G401 (cell line): ENCODE measurements at places on chromosomes 16 and 17. TPM values are rescaled to one million over a fixed set of nuclear protein-coding genes. Genes with fewer than 3 reads are reported as not detected.

DNA sequence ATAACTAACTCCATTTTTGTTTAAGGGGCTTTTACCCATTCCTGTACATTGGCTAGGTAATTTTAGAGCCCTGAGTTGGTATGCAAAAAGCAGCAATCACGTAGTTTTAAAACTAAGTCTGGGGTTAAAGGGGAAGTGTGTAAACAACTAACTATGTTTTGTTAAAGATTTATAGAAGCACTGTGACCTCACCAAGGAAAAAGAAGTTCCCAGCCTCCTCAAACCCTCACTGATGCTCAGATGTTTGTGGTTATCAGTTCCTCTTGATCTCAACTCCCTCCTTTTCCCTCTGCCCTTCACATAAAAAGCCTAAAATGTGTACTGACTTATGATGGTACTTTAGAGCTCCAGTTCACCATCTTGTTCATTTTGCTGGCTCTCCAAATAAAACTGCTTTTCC is 119.9 kb upstream of the IRX6 start:
- no peak for DNase-seq

GRCh38 chr17:43418441-43419374 is 19.9 kb downstream of the ARL4D start:
- DNase-seq = peak; percentile 68

DNA sequence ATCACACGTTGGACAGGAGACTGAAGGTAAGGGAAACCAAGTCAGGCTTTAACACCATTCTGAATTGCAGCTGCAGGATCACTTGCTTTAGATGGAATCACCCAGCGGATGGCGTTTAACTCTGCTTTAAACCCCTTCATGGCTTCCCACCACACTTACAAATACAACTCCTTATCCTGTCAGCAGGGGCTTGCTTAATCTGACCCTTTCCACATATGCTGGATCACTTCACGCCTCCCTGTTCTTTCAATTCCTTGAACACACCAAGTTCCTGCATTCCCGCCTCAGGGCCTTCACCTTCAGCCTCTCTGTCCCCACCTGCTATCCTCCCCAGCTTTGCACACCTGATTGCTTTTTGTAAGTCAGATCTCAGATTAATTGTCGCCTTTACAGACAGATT is 442.2 kb downstream of the MAF start:
- DNase-seq = no peak

DNA sequence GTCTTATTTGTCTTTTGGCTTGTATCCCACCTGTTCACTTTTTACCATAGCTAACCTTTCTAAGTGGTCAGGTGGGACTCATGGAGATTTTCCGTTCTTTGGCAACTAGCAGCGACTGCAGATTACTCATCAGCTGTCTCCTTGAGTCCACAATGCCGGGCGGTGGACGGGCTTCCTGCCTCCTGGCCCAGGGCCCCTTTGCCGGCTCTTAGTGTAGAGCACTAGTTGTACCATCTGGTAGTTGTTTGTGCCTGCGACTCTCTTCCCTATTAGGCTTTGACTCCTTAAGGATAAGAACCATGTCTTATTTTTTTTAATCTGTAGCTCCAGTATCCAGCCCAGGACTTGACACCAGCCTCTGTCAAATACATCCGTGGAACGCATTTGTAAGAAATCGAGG is 399.9 kb downstream of the WWOX start:
- DNase-seq = peak; percentile 81

- DNase-seq = no peak
Measured at GRCh38 chr17:2028737-2029136, 1.2 kb upstream of the DPH1 start.

DNA sequence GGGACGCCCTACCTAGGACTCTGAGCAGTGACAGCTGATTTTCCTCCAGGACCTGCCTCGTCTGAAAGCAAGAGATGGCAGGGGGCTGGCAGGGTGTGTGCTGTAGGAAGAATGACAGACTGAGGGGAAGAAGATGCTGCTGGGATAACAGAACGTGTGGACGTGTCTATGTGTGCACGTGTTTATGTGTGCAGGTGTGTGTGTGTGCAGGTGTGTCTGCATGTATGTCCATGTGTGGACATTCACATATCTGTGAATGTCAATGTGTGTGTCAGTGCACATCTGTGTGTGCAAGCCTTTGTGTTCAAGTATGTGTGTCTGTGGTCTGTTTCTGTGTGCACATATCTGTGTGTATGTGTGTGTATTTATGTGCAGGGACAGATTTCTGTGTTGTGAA is 132.5 kb downstream of the SDK2 start:
- DNase-seq = no peak

- DNase-seq = no peak
Measured at GRCh38 chr17:68843522-68843921, 111.7 kb downstream of the ABCA8 start.

TANC2 gene
- 0.71 and 3.6 TPM in 2 replicates for total RNA-seq

LPCAT2 gene
- total RNA-seq = not detected in 2 replicates

SLC16A5 gene
- total RNA-seq = 11.0 and 25.5 TPM in 2 replicates

SLC22A31 gene
- total RNA-seq = 0.55 and 1.5 TPM in 2 replicates

PRSS33 gene
- 0.07 and 10.6 TPM in 2 replicates for total RNA-seq

BRIP1 gene
- total RNA-seq = 8.1 and 15.2 TPM in 2 replicates

KRTAP17-1 gene
- not detected in 2 replicates for total RNA-seq

ACE gene
- total RNA-seq = 1.1 and 2.4 TPM in 2 replicates
